D341Med (cell line): ENCODE measurements at places on chromosomes 6 and 20.

DNA sequence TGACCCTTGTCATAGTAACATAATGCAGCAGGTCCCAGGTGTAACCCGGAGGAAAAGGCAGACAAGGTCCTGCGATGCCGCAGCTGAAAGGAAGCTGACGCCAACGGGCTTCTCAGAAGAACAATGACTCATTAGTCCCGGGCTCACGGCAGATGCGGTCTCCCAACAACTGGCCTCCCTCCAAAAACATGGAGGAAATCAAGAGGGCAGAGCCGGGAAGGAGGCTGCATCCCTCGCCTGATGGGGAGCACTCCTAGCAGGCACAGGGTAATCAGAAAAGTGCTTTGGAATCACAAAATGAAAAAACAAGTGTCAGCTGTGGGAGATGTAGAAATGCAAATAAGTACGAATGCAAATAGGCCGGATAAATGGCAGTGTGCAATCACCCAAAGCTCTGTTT is 165.2 kb upstream of the AGPAT4 start:
- DNase-seq: no peak

- DNase-seq: no peak
These were observed 121.3 kb downstream of the MYO6 start for GRCh38 chr6:75870389-75870788.

DNA sequence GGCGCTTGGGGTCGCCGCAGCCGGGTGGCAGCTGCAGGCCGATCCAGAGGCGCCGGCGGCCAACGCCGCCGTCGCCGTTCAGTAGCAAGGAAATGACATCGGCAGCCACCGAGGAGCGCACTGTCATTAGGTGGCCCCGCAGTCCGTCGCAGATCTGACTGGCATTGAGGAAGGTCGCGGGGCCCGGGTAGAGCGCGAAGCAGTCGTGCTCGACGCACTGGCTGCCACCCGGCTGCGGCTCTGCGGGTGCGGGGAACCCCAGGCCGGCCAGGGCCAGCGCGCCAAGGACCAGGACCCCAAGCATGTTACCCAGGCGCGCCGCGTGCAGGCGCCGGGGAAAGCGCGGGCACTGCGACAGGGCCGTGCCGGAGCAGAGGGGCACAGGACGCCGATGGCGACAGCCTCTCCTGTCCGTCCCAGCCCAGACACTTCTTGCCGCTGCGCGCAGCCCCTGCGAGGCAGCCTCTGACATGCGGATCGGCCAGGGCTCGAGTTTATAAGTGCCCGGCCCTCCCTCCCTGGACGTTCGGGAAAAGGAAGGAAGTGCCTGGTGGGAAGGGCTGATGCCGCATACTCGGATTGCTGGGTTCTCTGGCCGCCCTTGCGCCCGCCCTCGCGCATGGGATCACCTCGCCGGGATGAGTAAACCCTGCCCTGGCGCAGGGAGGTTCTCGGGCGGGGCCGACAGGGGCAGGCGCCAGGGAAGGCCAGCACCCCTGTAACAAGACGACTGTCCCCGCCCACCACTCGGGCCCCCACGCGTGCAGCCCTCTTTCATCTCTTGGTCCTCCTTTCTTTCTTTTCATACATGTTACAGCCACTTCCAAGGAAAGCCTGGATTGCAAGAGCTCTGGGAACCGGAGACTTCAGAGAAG is at the start of gene THBD:
TSS of gene THBD (minus strand) at position 472 of the 875 bp plus-strand sequence. CDS start at position 304, 168 bp downstream.
- no peak for DNase-seq

GRCh38 chr6:2876210-2877056 is 26.7 kb downstream of the SERPINB9 start:
- no peak for DNase-seq

- no peak for DNase-seq
These were observed 144.0 kb downstream of the SIM1 start for GRCh38 chr6:100320686-100321085.

DNA sequence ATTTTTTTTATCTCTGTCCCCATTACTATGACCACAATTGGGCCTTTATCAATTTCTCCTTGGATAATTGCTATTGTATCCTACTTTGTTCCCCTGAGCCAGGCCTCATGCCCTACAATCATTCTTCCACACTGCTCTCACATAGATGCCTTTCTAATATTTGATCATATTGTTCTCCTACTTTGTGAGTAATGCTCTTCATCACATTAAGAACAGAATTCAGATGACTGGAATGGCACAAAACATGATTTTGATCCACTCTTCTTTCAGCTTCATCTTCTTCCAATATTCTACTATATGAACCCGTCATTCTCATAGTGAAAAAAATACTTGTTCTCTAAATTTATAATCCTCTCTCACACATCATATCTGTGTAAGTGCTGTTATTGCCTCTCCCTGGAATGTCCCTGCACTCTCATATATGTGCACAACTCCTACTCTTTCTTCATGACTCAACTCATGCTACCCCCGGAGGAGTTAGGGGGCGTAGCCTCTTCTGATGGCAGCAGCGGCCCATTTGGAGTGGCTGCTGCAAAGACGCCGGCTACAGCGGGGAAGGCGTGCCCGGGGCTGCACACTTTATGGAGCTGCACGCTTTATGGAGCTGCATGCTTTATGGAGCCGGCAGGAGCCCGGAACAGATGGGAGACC is 25.3 kb upstream of the HACE1 start:
- DNase-seq: no peak

DNA sequence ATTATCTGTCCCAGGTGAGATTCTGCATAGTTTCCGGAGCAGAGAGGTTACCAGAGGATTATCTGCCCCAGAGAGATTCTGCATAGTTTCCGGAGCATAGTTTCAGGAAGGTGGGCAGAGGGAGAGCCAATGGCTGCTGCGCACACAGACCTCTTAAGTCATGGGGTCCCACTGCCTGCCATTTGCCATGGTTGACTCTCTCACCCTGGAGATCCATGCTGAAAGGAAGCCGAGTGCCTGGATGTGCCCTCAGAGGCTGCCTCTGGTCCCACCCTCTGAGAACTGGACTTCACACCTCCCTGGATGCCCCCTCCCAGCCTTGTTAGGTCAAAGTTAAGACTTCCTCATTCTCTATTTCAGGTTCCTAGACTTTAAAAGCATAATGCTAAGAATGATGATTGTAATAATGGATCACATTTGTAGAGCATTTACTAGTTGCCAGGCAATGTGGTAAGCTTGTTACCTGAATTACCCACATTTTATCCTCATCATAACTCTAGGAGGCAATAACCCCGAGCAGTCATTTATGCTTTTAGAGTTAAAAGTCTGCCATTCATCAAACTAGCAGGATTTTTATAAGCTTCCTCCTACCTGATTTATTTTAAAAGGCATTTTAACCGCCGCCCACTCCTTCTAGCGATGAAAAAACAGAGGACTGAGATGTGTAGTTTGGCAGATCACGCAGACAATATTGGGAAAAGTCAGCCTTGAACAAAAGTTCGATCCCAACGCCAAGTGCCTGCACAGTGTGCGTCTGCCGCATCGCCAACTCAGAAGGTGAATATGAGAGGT is 11.9 kb downstream of the SERPINB9 start:
- no peak for DNase-seq

- DNase-seq: no peak
These were observed 249.3 kb upstream of the PLN start for GRCh38 chr6:118298476-118299427.

DNA sequence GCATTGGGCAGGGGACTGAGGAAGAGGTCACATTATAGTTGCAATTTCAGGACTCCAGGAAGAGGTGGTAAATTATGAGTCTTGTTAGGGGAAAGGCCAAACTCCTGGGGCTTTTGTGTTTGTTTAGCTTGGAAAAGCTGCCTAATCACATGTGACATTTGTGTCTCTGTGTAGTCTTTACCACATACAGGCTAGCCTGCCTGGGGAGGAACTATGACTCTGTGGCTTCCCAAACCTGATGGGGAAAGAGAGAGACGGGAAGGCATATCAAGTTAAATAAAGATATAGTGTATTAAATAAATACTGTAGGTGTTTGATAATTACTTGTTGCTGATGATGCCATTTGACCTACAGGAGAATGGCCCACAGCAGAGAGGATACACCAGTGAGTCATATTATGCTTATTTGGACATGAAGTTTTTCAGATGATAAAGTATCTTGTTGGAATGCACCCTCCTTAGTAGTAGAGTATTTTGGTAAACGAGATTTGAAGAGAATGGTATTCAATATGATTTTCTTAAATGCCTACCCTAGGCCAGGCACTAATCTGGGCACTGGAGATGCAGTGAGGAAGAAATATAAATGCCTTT is 4.0 kb downstream of the BLTP3A start:
- DNase-seq: no peak

- DNase-seq: no peak
These were observed 174.0 kb downstream of the TASP1 start for GRCh38 chr20:13464702-13465101.

- no peak for DNase-seq
These were observed 21.3 kb downstream of the SPATA2 start for GRCh38 chr20:49894073-49894470.

GRCh38 chr6:22821664-22822320 is 252.4 kb downstream of the HDGFL1 start:
- DNase-seq: no peak

- DNase-seq: no peak
These were observed 73.8 kb upstream of the CD93 start for GRCh38 chr20:23159947-23160318.

DNA sequence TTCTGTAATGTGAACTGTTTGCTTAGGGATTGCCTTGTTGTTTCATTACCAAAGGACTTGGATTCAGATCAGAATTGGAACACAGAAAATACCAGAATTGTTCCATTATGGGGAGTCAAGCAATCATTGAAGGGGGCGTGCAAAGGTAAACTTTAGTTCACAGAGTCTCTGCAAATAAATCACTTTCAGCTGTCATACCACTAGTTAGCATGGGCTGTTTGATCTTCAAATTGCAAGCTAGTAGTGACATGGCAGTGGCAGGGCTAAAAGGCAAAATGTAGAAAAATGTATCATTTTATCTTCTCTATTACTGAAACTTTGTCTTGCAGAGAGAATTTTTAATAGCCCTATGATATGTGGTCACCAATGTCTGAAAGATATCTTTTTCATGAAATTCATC is 483.2 kb upstream of the NRSN1 start:
- DNase-seq: no peak

DNA sequence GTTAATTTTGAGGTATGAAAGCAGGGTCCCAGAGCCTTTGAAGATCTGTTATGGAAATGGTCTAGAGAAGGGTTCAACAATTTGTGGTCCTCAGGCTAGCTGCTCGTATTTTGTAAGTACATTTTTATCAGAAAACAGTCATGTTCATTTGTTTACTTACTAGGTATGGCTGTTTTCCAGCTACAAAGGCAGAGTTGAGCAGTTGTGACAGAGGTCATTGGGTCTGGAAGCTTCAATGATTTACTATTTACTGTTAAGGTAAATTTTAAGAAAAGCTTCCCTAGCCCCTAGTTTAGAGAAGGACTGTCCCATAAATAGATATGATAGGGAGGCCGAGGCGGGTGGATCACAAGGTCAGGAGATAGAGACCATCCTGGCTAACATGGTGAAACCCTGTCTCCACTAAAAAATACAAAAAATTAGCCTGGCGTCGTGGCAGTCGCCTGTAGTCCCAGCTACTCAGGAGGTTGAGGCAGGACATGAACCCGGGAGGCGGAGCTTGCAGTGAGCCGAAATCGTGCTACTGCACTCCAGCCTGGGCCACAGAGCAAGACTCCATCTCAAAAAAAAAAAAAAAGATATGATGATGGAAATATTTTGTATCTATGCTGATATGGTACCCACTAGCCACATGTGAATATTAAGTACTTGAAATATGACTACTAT is 538.4 kb upstream of the CITED2 start:
- no peak for DNase-seq

DNA sequence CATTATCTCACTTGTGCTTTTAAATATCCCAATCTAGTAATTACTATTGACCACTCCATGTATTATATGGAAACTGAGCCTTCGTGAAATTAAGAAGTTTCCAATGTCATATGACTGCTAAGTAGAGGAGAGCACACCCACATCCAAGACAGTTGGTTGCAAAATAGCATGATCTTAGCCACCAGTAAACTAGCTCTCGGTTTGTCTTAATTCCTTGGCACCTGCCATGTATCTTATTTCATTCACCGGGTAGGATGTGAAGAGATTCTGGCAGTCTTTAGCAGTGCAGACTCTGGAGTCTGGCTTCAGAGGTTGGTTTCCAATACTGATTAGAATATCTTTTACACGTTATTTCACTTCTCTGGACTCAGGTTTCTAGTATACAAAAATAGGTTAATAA is 270.3 kb downstream of the LAMA2 start:
- DNase-seq: no peak

- no peak for DNase-seq
These were observed 17.6 kb downstream of the RALY start for GRCh38 chr20:34011275-34011674.

- DNase-seq: no peak
These were observed 52.7 kb downstream of the ZDHHC14 start for GRCh38 chr6:157433678-157434081.

DNA sequence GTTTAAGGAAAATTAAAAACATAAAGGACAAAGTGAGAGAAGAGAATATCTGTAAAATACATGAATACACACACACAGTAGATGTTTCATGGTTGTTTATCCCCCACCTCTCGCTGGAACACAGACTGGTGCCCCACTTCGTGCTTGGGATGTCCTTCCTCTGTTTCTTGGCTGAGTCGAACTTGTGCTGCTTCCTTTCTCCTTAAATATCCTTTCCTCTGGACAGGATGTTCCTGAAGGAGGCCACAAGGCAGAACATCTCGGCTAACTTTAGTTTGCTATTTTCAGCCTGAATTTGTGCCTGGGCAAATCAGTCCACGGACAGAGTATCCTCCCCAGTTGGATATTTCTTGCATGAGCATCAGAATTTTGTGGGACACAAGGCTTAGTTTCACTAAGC is 54.7 kb upstream of the ZMYND8 start:
- DNase-seq: no peak

- DNase-seq: no peak
These were observed 27.3 kb upstream of the BHLHE23 start for GRCh38 chr20:63033794-63034709.

DNA sequence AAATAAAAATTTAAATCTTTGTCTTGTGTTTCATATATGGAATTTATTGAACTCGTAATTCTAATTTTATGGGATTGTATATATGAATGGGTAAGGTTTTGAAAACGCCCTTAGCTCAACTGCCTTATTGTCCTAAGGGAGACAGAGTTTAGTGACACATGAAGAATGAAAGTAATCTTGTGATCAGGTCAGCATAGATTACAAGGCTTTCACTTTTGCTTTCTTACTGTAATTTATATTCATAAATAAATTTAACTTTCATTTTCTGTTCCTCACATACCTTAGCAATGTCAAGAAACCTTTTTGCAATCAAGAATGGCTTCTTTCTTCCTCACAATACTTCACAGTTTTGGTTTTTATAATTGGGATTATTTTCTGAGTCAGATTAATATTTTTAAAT is 14.4 kb downstream of the KPNA5 start:
- DNase-seq: no peak

- no peak for DNase-seq
These were observed 19.8 kb downstream of the FKBP5 start for GRCh38 chr6:35668744-35669450.

DNA sequence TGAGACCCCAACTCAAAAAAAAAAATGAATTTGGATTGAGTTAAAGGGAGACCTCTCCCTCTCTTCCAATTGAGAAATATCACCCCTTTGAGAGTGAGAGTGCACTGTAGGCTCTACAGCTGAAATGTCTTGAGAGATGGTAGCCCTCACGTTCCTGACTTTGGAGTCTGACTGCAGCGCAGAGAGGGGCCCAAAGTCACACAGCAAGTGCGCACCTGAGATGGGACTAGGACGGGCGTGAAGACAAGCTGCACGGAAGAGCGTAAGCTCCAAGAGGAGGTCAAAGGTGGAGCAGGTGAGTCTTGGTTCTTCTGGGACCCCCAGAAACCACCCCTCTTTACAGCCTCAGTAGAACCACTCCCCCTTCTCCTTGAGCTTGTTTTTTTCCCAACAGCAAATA is 643 bp downstream of the SLA2 start:
- no peak for DNase-seq
